ENCODE measurements at places on chromosomes 16 and 17.

GRCh38 chr16:50329446-50330189, 39.2 kb downstream of the BRD7 start:
- DNase-seq = no peak

DNA sequence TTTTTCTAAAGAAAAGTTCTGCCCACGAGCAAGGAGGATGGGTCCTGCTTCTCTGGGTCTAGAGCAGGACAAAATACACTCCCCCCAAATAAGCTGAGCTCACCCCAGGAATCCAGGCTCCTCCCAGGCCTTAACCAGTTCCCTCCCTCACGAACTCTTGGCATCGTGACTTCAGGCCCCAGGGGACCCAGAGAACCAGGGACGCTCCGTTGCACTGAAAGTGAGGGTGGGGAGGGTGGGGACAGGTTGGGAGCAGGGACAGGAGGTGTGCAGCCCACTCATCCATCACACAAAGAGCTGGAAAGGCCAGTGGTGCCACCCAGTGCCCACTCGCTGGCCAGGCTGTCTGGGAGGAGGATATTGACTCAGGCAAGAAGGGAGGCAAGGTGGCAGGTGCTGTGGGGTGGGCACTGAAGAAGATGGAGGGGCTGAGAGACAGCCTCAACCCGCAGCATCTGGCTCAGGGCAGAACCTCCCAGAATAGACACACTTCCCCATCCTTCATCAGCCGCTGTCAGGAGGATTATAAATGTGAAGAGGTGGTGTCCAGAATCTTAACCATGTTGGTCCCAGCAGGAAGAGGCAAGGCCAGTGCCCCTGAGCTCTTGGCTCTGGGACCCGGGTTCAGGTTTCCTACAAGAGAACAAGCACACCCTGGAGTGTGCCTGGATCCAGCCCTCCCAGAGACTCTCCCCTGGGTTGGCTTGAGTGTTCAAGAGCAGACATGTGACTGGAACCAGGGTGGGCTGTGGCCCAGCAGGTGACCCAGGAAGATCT, 67.9 kb upstream of the RPL38 start:
- peak; percentile 77 for DNase-seq

DNA sequence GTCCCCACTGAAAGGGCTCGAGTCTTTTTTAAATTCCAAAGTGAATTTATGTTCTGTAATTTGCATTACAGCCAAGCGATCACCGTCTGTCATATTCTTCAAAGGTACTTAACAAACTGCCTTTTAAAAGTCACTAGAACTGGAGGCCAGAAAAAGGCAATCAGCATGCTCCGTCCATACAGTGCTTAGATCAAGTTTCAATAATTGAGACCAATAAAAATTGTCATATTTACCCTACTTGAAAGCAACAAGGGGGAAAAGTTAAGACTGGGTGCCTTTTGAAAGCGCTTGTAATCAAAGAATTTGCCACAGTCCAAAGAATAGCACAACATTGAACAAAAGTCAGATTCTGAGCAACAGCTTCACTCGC, 9.0 kb upstream of the ZFHX3 start:
- DNase-seq = no peak

DNA sequence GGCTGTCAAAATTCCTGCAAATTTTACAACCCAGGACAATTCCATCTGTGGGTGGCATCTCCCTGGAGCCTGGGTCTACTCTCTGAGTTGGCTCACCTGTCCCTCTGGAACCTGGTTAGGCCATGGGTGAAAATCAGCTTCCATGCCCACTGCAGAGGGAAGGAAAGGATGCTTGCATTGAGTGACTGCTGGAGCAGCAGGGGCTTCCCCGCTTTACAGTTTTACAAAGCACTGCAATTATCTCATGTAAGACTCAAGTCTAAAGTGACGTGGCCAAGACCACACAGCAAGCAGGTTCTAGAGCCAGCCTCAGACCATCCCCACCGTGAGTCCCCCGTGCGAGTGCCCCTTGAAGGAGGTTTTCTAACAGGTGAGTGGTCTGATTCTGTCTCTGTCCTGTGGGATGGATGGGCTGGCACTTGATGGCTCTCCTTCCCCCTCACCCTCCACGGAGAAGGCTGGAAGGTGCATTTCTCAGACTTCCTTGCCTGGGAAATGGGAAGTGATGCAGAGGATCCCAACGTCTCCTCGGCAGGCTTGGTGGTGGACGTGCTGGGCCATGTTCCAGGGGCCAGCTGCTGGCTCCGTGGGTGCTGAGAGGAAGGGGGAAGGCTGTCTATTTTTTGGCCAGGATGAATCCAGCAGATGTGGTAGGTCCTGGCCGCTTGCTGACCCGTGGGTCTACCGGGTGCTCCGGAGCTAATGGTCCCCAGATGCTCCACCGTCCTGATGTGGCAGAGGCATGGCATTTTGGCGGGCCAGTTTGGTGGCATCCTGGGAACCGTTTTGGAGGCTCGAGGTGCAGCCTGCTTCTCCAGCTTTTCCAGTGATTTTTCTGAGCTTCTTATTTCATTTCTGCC, 26.3 kb upstream of the CBX4 start:
- DNase-seq = no peak

GRCh38 chr17:31815212-31815730, 43.8 kb downstream of the COPRS start:
- no peak for DNase-seq

DNA sequence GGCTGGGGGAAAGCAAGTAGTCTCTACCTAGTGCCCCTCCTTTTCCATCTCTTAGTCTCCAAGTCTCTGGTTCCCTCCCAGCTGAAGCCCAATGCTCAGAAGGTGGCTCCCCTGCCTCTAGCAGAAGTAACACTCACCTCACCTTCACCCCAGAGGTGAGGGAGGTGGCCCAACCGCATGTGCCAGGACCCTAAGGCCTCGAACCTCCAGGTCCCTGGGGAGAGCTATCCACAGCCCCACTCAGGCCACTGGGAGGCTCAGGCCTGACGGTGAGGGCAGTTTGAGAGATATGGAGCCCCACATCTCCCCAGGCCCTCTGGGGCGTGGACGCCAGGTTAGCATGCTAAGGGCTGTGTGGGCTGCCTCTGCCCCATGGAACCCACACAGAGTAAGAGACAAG, 5.8 kb downstream of the CBLN1 start:
- no peak for DNase-seq

DNA sequence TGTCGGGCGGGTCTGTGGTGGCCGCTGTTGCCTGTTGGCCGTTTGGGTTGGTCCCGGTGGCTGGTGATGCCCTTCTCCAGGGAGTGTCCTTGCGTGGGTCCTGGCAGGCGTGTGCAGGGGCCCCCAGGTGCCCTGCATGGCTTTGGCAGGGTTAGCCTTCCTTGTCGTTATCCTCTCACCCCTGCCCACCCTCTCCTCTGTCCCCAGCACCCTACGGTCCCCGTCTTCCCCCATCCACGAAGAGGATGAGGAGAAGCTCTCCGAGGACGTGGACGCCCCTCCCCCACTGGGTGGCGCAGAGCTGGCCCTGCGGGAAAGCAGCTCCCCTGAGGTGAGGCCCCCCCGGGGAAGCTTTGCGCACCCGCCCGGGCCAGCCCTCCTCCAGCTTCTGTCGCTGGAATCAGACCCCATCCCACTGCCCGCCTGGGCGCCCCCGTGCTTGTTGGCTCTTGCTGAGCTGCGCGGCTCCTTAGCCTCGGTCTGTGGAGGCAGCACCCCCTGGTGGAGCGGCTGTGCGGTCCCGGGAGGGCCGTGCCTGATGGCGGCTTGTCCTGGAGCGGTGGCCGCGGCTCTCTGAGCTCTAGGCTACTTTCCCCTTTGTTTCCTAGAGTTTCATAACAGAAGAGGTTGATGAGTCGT, 10.6 kb upstream of the NUDT16L1 start:
- DNase-seq = peak; percentile 86

DNA sequence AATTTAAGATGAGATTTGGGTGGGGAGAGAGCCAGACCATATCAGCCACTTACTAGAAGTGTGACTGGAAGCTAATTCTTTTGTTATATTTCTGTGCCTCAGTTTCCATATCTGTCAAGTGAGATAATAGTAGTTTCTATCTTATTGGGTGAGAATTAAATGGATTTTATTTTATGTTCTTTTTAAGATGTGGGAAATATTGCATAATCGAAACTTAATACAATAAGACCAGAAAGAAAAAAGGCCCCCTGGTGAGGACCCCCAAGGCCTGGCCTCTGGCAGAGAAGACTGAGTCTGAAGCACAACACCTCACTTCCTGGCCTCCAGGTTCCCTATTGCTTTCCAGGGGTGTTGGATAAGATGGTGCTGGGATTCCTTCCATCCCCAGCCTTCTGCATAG, 13.7 kb downstream of the PLCG2 start:
- DNase-seq = no peak

- DNase-seq = no peak
Measured at GRCh38 chr16:13550254-13550653, 369.7 kb upstream of the ERCC4 start.

DNA sequence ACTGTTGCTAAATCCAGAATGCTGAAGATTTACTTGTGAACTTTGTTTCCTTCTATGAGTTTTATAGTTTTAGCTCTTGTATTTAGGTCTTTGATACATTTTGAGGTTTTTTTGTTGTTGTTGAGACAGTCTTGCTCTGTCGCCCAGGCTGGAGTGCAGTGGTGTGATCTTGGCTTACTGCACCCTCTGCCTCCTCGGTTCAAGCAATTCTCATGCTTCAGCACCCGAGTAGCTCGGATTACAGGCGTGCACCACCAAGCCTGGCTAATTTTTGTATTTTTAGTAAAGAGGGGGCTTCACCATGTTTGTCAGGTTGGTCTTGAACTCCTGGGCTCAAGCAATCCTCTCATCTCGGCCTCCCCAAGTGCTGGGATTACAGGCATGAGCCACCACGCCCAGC, 14.4 kb downstream of the TENT4B start:
- no peak for DNase-seq

DNA sequence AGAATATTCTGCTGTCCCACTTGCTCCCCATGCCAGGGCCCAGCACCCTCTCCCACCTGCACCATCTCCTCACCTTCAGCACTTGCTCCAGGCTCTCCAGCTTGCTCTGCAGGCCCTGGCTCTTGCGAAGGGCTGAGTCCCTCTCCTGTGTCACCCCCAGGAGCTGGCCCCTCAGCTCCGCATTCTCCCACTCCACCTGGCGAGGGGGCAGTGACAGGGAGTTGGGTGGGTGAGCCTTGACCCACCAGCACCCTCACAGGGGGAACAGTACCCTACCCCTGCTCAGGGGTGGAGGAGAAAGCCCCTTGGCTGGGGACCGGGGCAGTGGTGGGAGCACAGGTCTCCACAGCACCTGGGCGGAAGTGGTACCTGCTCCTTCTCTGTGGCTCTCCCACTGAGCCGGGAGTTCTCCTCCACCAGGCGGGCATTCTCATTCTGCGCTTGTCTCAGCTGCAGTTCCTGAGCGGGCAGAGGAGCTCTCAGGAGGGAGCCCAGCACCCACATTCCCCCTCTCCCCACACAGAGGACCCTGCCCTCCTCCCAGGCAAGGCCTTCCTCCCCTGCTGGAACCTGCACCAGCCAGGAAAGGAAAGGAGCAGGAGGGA, 5.9 kb downstream of the TSPOAP1 start:
- DNase-seq = no peak

DNA sequence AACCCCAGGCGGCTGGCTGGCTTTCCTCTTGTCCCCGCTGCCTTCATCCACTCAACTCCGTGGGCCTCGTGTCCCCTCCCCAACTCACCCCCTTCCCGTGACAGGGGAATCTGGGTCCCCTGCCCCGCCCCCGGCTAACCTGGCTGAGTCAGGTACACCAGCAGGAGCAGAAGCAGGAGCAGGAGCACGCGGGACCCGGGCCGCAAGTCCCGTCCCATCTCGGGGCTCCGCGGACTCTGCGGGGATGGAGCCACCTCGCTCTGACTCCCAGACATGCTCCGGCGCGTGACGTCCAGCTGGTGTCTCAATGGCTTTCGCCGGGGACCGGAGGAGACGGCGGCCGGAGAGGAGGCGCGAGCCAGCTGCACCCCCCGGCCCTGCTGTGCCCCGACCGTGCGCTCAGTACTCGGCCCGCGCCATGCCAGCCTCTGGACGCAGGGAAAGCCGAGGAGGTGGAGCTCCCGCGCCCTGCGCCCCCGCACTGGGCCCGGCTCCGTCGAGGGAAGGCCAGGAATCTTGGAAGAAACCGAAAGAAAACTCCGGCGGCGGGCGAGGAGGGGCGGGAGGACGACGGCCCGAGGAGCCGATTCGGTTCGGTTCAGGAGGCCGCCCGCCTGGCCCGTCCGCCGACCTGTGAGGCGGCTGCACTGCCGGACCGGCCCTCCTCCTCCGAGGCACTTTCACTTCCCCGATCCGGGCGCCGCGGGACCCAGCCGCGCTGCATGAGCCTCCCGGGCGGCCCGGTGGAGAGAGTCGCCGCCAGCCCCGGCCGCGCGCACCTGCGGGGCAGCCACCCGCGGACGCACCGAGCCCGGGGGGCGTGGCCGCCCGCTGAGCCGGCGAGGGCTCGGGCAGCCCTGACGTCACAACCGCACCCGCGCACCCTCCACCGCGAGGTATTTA, at the start of the genes CXCL16 and ZMYND15:
TSS of gene CXCL16 (minus strand) at position 807 of the 903 bp plus-strand sequence. CDS start at position 218, 589 bp downstream.
TSS of gene ZMYND15 (plus strand) at position 712 of the 903 bp plus-strand sequence. CDS start 716 bp downstream, outside the sequence.
- peak; percentile 38 for DNase-seq

DNA sequence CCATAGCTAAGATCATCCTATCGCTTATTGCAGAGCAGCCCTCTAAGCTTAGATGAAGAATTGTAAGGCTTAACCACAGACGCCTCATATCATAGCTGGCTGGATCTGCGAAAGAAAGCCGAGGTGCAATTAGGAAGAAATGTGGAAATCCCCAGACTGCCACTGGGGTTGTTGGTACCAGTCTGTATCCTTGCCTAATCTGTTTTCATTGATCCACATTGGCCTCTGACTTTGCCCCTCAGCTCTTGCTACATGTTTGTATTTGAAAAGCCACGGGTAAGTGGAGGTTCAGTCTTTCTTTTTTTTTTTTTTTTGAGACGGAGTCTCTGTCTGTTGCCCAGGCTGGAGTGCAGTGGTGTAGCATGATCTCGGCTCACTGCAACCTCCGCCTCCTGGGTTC, 48.9 kb downstream of the TANGO6 start:
- peak; percentile 22 for DNase-seq

DNA sequence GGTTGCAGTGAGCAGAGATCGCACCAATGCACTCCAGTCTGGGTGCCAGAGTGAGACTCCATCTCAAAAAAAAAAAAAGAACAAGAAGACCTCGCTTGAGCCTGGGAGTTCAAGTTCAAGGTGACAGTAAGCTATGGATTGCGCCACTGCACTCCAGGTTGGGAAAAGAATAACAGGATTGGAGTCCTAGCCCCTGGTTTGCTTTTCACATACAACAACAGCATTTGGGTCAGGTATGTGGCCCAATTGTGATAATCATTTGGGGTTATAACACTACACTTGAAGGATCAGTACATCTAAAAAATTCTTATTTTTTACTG, 3.4 kb upstream of the SEPHS2 start:
- DNase-seq = no peak

DNA sequence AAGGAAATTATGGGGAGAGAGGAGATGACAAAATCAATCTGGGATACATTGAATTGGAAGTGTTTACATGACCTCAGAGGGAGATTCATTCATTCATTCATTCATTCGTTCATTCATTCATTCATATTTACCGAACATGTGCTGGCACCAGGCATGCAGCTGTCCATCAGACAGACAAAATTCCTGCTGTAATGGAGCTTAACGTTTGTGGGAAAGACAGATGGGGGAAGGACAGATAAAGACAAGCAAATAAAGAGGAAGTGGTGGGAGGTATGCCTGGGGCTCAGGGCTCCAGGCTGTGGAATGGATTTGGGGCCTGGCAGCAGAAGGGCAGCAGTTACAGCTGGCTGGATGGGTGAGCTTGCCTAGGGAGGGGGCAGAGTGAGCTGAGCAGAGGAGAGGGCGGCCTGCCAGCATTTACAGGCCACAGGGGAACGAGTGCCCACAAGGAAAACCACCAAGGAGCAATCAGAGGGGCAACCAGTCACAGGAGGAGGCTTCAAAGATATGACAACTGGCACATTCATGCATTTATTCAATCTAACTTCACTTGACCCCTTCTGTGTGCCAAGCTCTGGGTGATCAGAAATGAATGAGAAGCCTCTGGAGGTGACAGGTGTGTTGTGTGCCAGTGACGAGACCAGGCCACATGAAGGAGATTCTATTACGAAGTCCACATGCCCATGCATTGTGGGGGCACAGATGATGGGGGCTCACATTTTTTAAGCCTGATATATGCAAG, 48.5 kb downstream of the ARHGAP27 start:
- DNase-seq = no peak

All from WERI-Rb-1 (cell line).